ENCODE measurements at places on chromosomes 6 and 20.

DNA sequence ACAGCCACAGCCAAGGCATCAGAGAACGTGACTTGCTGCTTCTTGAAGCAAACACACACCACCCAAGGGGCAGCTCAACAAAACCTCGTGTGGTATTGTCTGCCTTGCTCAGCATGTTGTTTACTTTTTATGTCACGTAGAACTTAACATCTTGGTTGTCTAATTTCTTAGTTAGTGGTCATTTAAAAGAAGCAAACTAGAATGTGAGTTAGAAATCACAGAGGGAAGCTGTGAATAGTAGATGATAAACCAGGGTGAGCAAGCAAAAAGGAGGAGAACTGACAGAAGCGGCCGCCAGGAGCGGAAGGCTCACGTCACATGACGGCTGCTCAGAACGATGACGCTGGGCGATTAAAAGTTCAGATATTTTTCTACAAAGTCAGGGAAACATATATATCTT, 51.5 kb upstream of the KIF25 start:
- DNase-seq, result no peak

DNA sequence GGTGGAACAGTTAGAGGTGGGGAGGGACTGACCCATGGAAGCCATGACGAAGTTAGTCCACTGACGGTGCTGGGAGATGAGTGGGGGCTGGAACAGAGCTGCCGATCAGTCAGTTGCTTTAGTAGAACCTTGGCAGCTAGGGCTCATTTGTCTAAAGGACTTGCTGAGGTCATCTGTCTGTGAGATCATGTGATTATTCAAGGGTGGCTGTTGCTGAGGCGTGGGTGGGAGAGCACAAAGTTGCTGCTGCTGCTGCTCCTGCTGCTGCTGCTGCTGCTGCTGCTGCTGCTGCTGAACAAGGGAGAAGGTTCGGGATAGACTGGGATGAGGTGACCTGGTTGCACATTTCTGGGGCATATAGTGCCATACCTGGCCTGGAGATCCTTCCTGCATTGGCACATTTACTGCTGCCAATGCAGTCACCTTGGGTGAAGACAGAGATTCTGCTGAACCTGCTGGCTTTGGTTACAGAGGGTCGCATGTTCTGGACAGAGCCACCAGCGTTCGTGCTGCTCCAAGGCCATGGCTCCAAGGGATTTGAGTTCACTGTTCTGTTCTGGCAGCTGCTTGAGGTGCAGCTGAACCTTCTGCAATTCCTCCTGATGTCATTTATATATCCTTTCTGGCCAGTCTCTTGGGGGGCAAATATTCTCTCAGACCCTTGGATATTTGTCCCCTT, 840.5 kb downstream of the HACE1 start:
- DNase-seq, result no peak

- DNase-seq, result peak; percentile 78
Observed at GRCh38 chr6:42292004-42292740, 74.5 kb upstream of the MRPS10 start.

GRCh38 chr6:4313044-4313686, 177.8 kb upstream of the ECI2 start:
- no peak for DNase-seq

DNA sequence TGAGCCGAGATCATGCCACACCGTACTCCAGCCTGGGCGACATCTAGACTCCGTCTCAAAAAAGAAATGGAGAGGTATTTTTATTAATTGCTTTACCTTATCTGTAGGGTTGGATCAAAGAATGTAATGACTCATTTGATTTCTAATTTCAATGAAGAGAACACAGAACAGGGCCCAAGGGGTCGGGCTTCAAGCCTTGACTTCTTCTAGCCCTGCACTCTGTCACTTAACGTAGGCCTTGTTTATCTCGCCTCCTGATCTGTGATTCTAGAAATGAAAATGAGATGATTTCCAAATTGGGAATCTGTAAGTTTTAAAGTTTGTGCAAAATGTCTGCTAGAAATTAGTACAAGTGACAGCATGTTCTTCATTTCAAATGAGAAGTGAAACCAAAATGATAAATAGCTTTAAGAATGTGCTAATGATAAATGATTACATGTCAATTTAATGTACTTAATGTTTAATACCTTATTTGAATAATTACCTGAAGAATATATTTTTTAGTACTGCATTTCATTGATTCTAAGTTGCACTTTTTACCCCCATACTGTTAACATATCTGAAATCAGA, 180.5 kb downstream of the SLC16A10 start:
- DNase-seq, result no peak

DNA sequence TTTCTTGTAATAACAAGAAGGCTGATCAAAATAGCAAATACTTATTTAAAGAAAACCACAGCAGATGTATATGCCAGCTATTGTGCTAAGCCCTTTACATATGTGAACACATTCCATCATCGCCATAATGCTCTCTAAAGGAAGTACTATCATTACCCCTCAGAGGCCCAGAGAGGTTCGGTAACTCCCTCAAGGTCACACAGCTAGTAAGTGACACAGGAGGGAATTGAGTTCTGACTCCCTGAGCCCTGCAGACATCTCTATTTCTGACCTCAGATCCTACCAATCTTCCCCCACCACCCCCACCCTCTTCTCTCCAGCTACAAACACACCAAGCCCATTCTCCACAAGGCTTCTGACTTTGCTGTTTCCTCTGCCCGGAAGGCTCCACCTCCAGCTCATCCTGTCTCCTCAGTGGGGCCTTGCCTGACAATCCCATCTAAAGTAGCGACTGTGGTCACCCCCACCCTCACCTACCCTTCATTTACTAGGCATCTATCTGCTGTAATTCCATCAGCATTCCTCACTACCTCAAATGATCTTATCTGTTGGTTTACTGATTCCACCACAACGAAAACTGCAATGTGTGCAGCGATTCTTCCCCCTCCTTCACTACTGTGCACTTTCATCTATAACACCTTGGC, 234.5 kb downstream of the LRFN2 start:
- DNase-seq, result no peak

GRCh38 chr6:36933519-36933918, 21.0 kb upstream of the PI16 start:
- no peak for DNase-seq

GRCh38 chr20:19735446-19735845, 22.6 kb upstream of the RIN2 start:
- no peak for DNase-seq

GRCh38 chr6:44162876-44163625, 4.4 kb downstream of the CAPN11 start:
- DNase-seq, result no peak

DNA sequence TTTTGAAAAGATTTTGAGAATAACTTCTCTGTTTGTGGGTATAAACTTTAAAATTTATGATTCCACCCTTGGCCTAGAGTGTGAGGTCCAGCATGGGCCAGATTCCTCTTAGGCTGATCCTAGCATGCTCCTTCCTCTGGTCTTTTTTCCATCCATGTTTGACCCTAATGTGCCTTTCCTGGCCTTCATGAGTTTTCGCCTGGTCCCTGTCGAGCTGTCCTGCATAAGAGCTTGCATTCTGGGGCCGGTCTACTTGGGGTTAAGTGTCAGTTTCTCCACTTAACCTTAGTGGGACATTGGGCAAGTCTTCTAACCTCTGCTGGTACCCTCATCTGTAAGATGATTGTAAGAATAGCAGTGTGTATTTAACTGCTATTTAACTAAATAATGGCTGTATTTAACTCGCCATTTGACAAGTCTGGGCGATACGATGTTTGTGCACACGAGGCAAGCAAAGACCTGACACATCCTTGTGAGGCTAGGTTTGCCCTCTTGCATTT, 40.7 kb upstream of the TAGAP start:
- DNase-seq, result no peak

- DNase-seq, result no peak
Observed at GRCh38 chr6:99241905-99242534, 107.5 kb downstream of the FAXC start.

GRCh38 chr6:82025271-82025670, 222.3 kb downstream of the IBTK start:
- DNase-seq, result no peak
